ENCODE measurements at places on chromosomes 4 and X. TPM values are rescaled to one million over a fixed set of nuclear protein-coding genes. Genes with fewer than 3 reads are reported as not detected.
A peak's percentile ranks its signal among the peaks of the same experiment; 100 is the strongest.

The KLHL8 gene
- 13.6 TPM for total RNA-seq

The SPANXA2 gene
- not detected for total RNA-seq

GRCh38 chr4:134747108-134747805 is 545.7 kb upstream of the PABPC4L start:
- no peak for DNase-seq

The MAGEC2 gene
- total RNA-seq = not detected

GRCh38 chr4:22129454-22130029 is 181.0 kb upstream of the KCNIP4 start:
- DNase-seq = peak; percentile 18

GRCh38 chr4:73414936-73415271 is 10.8 kb downstream of the ALB start:
- no peak for DNase-seq

GRCh38 chr4:19455196-19455595 is 796.5 kb upstream of the SLIT2 start:
- DNase-seq = no peak

GRCh38 chr4:7365462-7366179 is 69.1 kb downstream of the PSAPL1 start:
- no peak for DNase-seq

- DNase-seq = no peak
Measured at GRCh38 chr4:167419468-167420140, 185.3 kb upstream of the SPOCK3 start.

DNA sequence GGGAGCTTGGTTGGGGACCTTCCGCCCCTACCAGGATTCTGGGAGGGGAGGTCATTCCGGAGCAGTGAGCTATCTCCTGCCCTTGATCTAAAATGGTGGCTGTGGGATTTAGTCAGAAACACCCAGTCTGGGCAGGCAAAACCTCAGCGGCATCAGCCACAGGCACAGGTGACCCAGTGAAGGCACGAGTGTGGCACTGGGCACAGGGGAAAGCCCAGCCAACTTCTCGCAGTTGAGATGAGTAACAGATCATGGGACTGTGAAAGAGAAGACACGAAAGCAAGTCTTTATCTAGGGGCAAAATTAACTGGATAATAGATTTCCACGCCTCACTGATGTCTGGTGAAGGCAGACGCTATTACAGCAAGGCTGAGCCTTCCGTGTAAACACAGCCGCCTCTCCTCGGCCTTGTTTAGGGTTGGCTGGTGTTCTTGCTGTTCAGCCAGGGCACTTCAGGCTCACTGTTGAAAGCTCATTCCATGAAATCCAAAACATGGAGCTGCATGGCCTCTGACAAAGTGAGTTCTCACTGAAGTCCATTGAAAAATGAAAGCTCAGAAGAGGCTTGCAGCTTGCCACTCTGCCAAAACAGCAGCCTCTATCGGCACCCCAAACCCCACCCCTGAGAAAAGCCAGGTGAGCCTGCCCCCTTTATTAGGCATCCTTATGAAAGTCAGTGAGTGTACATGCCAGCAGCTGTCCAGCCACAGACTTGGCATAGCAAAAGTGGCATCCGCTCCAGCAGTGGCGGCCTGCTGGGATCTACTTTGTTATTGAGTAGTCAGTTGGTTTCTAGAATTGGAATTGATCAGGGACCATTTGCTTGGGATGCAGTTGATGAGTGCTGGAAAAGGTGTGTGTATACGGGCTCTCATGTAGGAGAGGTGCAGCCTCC is 102.3 kb upstream of the MTM1 start:
- DNase-seq = no peak

DNA sequence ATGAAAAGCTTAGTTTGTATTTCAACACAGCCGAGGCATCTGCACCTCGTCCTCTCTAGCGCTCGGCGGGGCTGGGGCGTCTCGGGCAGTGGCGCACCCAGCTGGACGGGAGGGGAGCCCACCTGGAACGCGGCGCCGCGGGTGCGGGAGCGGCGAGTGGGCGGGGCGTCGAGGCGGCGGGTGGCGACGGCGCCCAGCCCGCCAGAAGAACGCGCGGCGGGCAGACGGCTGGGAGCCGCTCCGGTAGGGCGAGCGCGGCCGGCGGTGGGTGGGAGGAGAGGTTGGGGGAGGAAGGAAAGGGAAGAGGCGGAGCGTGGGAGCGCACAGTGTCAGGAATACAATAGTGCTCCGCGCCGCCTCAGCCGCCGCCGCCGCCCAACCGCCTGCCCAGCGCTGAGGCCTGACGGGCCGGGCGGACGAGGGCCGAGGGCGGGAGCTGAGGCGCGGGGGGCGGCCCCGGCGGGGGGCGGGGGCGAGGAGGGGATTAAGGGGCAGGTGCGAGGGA is at the start of gene JADE3:
Gene JADE3 (plus strand): TSS at position 324 of the 505 bp plus-strand sequence. CDS start 72,474 bp downstream, outside the sequence.
- peak; percentile 11 for DNase-seq
